ENCODE measurements at places on chromosomes 13 and 19.

- no peak for DNase-seq
Measured at GRCh38 chr13:49560270-49561061, 24.9 kb downstream of the RCBTB1 start.

GRCh38 chr13:76707360-76707759 lies 178.8 kb downstream of the KCTD12 start:
- no peak for DNase-seq

DNA sequence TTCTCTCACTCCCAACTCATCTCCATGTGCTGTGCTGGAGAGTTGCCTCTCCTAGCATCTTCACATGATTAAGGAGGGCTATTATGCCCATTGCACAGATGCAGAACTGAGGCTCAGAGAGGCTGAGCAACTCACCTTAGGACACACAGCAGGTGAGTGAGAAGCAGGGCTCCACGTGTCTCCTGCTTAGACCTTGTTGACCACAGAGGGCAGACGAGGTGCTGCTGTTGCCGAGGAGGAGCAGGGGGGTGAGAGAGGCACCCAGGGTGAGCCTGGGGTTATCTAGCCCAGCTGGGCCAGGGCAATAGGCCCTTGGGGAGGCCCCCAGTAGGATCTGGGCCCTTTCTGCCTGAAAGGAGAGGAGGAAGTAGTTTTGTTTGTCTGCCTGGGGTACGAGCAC lies 2.4 kb upstream of the HSH2D start:
- DNase-seq, result no peak

GRCh38 chr19:21084343-21084742 lies 2.3 kb downstream of the ZNF714 start:
- no peak for DNase-seq

- no peak for DNase-seq
Measured at GRCh38 chr19:30276883-30277280, 95.3 kb upstream of the ZNF536 start.

- DNase-seq, result no peak
Measured at GRCh38 chr13:41257535-41257934, 5.8 kb downstream of the MTRF1 start.

- no peak for DNase-seq
Measured at GRCh38 chr13:33179463-33179862, 106.1 kb downstream of the STARD13 start.

GRCh38 chr13:97288486-97288900 lies 66.4 kb downstream of the MBNL2 start:
- no peak for DNase-seq

GRCh38 chr13:86945584-86945983 lies 725.6 kb upstream of the SLITRK5 start:
- DNase-seq, result no peak

GRCh38 chr19:51418707-51419106 lies 1.3 kb upstream of the SIGLEC10 start:
- no peak for DNase-seq

DNA sequence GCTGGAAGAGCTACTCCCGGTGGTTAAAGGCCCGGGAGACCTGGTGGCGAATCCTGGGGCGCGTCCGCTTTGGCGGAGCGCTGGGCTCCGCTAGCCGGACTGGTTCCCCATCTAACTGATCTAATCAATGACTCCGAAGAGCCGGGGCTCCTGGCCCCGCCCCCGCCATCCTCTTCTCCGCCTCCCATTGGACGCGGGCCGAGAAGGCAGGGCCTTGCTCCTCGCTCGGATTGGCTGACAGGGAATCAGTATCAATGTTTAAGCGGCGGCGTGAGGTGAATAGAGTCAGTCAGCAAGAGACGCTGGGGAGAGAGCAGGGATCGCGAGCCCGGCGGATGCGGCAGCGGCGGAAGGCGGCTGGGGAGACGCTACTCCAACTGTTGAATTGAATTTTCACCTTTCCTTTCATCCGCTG lies 1.7 kb upstream of the PCDH17 start:
- DNase-seq, result peak; percentile 92

- DNase-seq, result no peak
Measured at GRCh38 chr19:37217480-37217774, 587 bp upstream of the ZNF383 start.

- DNase-seq, result no peak
Measured at GRCh38 chr13:51191743-51192142, 30.5 kb upstream of the FAM124A start.
